GM04503 (cell line): ENCODE measurements at places on chromosomes 3 and 15.

- DNase-seq = no peak
Measured at GRCh38 chr3:192259661-192260060, 467.7 kb downstream of the FGF12 start.

GRCh38 chr15:71476823-71477222, 333.5 kb upstream of the NR2E3 start:
- DNase-seq = no peak

GRCh38 chr3:183212096-183212495, 41.0 kb upstream of the B3GNT5 start:
- no peak for DNase-seq

DNA sequence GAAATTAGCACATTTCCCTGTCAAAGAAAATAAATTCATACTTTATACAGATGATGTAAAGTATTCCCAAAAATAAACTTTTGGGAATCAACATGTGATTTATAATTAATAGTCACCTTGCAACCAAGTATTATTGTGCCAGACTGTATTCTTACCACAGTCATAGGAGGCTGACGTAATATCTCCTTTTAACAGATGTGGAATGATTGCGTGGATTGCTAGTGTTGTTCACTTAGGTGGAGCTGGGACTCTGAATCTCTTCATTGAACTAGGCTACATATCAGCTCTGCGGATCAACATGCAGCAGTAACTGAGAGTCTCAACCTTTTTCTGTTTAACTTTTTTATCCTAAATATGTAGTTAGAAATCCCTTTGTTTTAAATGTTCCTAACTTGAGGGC, 37.2 kb downstream of the PXK start:
- no peak for DNase-seq

DNA sequence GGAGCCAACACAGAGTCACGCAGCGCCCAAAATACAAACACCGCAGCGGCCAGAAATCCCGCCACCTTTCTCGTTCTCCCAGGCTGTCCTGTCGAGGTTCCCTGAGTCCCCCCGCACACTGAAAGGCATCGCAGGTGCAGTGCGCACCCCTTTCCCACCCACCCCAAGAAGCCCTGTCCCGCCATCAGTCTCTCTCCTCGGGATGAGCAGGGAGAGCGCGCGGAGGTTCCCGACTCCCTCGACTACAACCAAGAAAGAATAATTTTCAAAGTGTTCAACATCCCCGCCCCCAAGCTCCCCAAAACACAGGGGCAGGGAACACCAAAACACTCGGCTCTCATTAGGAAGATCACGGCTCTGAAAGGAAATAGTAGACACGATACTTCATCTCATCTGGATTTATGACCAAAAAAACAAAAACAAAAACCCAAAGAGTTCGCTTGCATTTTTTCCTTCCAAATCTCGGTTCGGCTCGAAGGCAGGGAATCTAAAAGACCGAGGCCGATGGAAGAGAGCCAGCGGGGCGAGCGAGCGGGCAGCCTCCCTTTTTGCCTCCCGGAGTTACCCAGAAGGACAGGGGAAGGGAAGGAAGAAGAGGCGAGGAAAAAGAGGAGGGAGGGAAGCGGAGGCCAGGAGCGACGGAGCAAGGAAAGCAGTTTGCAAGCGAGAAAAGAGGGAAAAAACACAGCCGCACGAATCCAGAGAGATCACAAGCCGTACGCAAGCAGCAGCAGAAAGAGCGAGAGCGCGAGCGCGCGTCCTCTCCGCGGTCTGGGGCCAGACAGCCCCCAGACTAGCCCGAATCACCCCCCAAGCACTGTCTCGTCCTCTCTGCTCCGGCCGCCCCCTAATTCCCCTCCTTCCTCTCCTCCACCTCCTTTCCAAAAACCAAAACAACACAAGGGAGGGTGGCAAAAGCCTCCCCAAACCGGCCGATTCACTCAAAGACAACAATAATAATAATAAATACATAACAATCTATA, 808 bp downstream of the BCL6 start:
- no peak for DNase-seq

GRCh38 chr15:35530698-35531097, 15.3 kb downstream of the DPH6 start:
- no peak for DNase-seq

DNA sequence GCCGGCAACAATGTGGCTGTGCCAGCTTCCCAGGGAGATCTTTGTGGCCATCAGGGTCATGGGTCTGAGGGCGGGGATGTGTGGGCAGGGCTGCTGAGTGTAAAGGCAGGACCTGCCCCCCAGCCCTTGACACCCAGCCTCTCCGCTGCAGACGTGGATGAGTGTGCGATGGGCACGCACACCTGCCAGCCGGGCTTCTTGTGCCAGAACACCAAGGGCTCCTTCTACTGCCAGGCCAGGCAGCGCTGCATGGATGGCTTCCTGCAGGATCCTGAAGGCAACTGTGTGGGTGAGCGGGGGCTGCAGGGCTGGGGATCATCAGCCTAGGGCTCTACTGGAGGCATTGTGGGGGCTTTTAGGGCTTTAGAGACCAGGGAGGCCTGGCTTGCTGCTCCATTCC, 78.8 kb downstream of the FBLN2 start:
- no peak for DNase-seq

- no peak for DNase-seq
Measured at GRCh38 chr3:49413338-49413734, 1.1 kb downstream of the TCTA start.

- no peak for DNase-seq
Measured at GRCh38 chr3:192128922-192129321, 598.4 kb downstream of the FGF12 start.
